ENCODE measurements at places on chromosomes 4 and X.

- no peak for DNase-seq
These were observed 744.6 kb upstream of the IGFBP7 start for GRCh38 chr4:57854748-57855147.

GRCh38 chr4:40309250-40309774 lies 25.8 kb upstream of the CHRNA9 start:
- DNase-seq = peak; percentile 93

DNA sequence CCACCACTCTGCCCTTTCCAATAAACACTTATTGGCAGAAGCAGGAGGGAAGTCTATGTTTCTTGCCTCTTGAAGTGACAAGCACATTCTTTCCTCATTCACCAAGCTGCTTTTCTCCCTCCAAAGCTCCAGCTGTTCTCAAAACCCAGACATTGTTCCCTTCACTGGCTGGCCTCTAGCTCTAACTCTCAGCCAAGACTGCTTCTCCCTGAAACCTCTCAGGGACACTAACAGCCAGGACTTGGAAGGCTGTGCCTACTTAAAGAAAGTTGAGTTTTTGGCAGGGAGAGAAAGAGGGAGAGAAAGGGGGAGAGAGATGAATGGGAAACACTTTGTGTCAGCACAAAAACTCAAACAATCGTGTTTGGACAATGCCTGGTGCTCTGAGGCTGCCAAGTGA lies 99.5 kb downstream of the COX18 start:
- DNase-seq = no peak

GRCh38 chr4:186586205-186586604 lies 30.8 kb upstream of the MTNR1A start:
- no peak for DNase-seq

Measured in activated naive CD8-positive, alpha-beta T cell treated with anti-CD3 and anti-CD28 coated beads, Interleukin-2, amount 50 U/mL, for 24 hours (primary cell).